ENCODE measurements at places on chromosomes 2 and 18.

DNA sequence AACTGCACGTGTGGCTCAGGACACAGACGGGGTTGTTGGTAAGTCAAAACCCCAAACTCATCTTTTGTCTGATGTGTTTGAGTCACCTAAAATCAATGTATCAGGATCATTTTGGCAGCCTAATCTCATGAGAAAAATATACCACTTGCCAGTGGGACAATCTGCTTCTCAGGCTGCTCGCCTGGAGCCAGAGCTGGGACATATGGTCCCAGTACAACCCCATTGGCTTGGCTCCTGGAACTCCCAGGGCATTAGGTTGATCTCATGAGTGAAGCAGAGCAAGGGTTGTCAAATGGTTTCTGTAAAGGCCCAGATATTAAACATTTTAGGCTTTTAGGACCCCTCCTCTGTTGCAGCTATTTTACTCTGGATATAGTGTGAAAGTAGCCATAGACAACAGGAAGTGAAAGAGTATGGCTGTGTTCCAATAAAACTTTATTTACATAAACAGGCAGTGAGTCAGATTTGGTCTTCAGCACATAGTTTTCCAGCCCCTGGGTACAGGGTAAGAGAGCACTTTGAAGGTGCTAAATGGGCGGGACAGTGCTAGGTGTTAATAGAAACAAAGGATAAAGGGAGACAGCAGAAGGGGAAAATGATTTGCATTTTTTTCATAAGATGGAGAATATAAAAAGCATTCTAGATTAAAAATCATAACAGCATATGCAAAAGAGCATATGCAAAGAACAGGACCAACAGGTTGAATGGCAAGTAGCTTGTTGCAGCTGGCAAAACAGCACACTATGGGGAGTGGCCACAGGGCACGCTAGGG is 290.8 kb downstream of the KCNS3 start:
- no peak for DNase-seq

DNA sequence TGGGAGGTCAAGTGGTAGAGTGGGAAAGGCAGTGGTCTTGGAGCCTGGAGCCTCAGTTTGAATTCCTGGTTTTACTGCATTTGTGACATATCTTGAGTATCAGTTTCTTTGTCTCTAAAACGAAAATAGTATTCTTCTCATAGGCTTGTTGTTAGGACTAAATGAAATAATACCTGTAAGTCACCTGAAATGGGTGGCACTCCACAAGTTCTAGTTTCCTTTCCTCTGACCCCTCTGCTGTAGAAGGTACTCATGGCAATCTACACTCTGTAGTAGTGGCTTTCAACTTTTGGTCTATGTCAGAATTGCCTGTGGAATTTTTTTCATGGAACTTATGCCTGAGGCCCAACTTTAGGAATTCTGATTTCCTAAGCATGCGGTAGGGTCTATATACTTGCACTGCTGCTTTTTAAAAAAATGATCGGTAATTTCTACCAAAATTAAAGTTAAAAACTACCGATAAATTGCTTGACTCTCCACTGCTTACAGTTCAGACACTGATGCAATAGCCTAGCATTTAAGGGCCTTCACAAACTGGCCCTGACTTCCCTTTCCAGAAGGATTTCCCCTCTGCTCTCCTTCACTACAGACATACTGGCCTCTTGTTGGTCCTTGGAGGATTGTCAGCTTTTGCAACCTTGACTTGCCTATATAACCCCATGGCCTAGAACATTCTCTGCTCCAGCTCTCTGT is 47.2 kb downstream of the PLEK start:
- DNase-seq = no peak

- no peak for DNase-seq
Measured at GRCh38 chr18:8299054-8299980, 309.9 kb upstream of the RAB12 start.

GRCh38 chr18:10420561-10421352 is 33.7 kb upstream of the APCDD1 start:
- no peak for DNase-seq

DNA sequence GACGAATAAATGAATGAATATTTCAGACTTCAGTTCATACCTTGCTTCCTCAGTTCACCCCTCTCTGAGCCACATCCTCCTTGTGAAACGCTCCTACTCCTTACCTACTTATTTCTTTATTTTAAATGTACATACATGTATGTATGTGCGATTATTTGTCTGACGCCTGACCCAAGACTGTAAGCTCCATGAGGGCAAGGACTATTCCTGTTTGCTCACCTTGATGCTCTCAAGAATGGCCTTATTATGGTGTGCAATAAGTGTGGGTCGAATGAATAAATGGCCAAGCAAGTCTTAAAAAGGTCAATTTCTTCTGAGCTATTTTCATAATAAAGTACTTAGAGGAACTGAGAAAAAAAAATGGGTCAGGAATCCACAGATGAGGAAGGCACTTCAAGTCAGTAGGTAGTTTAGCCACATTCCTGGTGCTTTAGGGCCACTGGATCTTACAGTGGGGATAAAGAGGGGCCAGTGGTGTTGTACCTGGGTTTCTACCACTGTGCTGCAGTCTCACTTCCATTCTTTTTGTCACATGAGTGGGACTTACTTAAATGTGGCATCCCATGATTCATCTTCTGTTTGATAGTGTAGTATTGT is 74.7 kb downstream of the SDC1 start:
- DNase-seq = no peak

GRCh38 chr2:200077838-200078237 is 122.5 kb downstream of the MAIP1 start:
- DNase-seq = no peak

DNA sequence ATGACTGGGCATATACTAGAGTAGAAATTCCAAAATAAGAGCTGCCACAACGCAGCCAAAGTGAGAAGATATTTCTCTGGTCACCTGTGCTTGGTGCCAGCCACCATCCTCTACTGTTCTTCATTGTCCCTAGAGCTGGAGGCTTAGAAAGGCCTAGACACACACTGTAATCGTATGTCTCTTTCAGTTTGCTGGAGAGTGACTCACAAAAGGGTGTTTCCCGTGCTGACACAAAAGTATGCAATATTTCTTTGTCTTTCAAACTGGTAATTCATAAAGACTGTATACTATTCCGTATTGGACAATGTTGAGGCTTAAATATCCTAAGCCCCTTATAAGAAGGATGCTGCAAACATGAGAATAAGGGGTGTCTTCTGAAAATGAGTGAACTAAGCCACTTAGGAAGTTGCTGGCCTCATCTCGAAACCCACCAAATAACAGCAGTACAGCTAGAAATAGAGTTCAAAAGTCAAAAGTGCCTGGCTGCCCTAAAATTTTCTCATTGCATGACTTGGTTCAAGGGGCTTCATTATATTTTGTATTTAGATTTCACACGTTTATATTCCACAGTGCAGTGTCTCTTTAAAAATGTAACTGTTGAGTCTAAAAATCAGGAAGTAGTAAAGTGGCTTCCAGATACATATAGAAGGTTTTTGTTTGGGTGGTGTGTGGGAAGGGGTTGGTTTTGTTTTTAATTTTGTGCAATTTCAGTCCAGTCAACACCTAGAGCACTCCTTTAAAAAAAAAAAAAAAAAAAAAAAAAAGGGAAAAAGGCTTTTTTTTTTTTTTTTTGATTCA is 601.1 kb downstream of the ARHGAP15 start:
- DNase-seq = peak; percentile 27

DNA sequence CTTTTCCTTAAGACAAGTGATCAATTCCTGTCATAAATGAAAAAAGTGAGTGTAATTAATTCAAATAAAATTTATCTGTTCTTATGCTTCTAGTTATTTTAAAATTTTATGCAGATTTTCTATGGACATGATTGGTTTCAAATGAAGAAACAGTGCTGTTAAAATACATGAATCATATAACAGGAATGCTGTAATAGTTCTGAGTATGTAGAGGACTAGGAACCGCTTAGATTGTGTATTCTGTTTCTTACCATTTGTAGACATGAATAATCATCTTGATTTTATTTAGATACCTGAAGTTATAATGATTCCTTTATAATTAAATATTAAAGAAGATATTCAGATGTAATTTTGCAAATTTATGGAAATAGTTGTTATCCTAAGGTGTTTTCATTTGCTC is 3.5 kb downstream of the ACTR2 start:
- no peak for DNase-seq

GRCh38 chr2:70124983-70125480 is 37.8 kb downstream of the PCBP1 start:
- DNase-seq = no peak

DNA sequence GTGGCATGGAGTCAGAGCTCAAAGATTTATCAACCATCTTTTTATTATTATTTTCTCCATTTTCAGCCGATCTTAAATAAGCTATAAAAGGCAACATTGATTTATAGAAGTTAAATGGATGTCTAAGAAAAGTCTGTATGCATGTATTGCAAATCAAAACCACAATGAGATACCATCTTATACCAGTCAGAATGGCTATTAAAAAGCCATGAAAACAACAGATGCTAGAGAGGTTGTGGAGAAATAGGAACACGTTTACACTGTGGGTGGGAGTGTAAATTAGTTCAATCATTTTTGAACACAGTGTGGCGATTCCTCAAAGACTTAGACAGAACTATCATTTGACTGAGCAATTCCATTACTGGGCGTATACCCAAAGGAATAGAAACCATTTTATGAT is 731.0 kb downstream of the CNTNAP5 start:
- DNase-seq = no peak

DNA sequence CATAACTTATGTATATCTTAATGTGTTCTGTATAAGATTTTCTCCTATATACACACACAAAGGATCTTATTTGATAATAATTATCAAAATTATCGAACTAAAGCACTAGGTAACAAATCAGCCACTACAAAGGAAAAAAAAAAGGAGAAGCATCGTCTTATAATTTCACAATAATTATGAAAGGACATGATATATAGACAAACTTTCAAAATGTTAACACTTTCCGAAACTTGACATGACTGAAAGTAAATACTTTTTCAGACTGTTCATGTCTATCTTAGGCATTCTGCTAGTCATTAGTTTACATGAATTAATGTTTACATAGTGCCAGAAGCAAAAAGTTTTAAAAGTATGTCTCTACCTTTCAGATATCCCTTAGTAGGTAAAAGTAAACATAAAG is 7.3 kb upstream of the NR4A2 start:
- no peak for DNase-seq

DNA sequence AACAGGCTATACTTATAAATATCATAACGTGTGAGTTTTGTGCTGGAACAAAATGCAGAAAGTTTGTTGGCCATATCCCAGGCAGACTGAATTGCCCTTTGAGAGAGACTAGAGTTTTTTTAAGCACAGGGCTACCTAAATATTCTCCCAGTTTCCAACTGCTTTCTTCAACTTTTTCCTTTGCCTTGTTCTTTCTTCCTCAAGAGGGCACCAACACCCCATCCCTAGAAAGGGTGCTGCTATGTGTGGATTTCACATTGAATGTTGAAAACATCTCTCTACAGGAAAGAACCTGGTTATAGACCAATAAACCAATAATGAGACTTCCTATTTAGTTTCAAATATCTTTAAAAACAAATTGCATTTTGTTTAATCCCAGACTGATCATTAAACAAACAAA is 87.9 kb downstream of the ICOS start:
- DNase-seq = no peak

DNA sequence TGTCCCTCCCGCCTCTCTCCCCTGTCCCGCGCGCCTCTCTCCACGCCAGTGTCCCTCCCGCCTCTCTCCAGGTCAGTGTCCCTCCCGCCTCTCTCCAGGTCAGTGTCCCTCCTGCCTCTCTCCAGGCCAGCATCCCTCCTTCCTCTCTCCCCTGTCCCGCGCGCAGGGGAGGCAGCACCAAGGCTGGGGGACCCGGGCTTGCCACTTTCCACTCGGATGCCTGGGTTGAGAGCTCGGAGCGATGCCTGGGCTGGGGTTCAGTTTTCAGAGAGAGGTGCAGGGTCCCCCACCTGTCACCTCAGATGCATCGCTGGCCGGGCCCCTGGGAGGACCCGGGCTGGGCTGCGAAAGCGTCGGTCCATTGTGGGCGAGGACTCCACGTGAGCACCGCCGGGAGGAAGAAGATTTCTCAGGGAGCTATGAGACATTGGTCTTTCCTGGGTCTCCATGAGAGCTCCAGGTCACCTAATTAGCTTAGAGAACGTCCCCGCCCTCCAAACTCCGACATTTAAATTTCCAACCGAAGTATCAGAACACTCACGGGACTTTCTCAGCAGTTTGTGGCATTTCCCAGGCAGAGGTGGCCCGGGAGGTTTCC is 2.1 kb downstream of the FBLN7 start:
- DNase-seq = no peak

DNA sequence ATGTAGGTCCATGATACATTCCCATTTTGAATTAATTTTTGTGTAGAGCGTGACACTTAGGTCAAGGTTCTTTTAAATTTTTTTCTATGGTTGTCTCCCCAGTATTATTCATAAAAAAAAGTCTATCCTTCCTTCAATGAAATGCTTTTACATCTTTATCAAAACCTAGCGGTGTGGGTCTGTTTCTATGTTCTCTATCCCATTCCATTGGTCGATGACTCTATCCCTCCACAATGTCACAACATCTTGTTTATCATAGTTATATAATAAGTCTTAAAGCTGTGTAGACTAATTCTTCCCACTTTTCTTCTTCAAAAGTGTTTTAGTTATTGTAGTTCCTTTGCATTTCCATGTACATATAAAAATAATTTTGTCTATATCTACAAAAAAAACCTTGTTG is 47.2 kb upstream of the GPR17 start:
- no peak for DNase-seq

DNA sequence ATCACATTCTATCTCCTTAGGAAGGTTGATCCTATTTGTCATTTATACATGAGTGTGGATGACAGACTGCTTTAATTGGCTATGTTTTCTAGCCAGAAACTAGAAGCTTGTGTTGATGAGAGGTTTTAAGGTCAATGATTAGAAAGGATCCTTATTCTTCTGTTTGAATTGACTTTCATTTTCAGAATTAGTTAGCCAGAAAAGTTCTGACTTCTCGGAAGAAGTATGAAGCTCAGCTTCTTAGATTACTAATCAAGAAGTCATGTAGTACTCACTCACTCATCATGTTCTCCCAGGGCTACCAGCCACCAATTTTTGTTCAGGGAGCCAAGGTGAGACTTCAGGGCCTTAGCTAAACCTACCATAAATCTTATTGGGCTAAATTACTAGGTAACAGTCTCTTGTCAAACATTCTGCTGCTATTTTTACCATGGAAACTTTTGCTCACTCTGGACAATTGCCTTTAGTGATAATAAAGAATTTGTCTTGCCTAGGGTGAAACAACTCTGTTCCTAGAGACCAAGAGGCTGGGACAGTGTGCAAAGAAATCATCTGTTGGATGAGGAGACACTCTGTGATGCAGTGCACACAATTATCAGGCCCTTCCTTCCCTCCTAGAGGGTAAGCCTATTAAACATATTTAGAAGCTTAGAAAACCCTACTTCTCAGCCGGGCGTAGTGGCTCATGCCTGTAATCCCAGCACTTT is 111.6 kb upstream of the DNMT3A start:
- peak; percentile 50 for DNase-seq

GRCh38 chr2:96873651-96874096 is 3.8 kb upstream of the SEMA4C start:
- no peak for DNase-seq

- no peak for DNase-seq
Measured at GRCh38 chr2:124478761-124479160, 453.7 kb downstream of the CNTNAP5 start.
